ENCODE measurements at places on chromosomes 6 and 20.

DNA sequence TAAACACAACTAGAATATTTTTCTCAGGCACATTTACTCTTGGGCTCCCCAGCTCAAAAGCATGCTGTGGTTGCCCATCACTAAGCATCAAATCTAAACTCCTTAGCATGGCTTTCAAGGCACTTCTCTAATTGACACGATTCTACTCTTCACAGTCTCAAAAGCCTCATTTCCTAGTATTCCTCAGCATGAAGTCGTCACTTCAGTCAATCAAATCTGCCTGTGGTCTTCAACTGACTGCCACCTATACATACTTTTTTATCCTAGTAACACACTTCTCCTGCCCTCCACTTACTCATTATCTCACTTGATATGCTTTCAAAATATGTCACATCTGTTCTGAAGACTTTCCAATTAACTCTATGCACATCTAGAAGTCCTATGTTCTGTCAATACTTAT, 110.3 kb downstream of the TBC1D32 start:
- no peak for DNase-seq

DNA sequence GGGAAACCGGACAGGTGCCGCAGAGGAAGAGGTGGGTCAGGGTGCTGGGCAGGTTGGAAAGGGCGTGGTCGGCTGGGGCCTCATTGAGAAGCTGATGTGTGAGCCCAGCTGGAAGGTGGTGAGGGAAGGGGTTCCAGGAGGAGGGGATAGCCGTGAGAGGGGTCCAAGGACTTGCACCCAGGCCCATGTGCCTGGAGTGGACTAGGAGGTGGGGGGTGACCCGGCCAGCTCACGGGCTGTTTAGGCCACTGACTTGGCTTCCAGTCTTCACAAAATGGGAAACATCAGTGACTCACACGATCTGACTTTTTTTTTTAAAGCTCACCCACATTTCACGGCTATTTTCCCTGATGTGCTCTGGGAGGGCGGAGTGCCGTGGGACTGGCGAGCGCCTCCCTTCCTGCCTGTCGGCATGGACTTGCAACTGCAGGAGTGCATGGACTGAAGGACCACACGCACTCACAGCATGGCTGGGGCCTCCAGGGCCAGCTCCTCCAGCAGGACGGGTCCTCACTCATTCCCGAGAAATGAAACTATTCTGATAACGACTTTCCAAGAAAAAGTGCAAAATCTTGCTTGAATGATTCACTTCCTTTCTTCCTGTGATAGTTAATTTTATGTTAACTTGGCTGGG, 13.5 kb upstream of the PDE10A start:
- no peak for DNase-seq

DNA sequence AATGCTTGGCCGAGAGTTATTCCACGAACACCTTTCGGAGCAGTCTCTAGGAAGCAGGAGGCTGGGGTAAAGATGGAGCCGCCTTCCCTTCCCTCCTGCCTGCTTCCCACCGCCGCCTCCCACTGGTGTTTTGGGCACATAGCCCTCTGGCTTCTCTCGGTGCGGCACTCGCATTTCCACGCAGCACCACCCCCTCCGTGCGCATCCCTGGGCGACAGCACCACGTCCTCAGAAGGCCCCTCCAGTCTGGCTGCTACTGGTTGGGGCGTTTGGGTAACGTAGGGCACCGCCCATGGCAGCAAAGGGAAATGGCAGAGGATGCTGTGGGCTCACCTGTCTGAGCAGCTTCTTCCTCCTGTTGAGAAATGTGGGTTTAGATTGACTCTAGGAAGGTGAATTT, 2.4 kb downstream of the COL20A1 start:
- DNase-seq = no peak

DNA sequence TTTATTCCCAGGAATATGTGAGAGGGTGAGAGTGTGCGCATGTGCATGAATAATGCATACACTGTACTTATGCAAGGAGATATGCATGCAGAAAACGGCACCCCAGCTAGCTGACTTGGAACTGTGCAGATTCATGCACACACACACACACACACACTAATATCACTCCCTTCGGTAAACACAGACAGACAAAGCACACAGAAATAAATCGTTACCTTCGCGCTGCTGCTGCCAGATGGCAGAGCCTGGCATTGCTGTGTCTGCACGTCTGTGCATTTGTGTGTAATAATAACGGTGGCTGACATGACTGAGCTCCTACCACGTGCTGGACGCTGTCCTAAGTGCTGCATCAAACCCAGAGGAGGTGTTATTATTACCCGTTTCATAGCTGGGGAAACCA, 36.8 kb downstream of the PREX1 start:
- DNase-seq = no peak

- no peak for DNase-seq
These were observed 333.0 kb downstream of the RFPL4B start for GRCh38 chr6:112680091-112680490.

DNA sequence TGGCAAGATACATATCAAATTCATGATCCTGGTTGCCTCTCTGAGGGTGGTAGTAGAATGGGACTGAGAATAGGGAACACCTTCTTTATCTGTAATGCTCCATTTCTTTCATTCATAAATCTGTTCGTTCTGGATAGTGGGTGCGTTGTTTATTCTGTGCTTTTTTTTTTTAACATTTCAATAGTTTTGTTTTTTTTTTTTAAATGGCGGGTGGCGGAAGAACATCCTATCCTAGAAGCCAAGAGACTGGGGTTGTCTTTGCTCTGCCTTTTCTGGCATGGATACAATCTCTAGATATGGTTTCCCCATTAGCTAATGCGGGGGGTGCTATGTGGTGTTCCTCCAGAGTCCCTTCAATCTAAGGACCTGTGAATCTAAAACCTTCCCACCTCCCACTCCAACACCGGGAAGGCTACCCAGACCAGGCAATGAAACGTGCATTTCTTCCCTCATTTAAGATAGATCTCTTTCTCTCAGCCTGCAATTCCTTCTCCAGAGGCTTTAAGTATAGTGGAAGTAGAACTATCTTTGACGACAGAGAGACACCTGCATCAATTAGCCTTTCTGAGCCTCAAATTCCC, 883 bp upstream of the CCDC28A start:
- DNase-seq = no peak

DNA sequence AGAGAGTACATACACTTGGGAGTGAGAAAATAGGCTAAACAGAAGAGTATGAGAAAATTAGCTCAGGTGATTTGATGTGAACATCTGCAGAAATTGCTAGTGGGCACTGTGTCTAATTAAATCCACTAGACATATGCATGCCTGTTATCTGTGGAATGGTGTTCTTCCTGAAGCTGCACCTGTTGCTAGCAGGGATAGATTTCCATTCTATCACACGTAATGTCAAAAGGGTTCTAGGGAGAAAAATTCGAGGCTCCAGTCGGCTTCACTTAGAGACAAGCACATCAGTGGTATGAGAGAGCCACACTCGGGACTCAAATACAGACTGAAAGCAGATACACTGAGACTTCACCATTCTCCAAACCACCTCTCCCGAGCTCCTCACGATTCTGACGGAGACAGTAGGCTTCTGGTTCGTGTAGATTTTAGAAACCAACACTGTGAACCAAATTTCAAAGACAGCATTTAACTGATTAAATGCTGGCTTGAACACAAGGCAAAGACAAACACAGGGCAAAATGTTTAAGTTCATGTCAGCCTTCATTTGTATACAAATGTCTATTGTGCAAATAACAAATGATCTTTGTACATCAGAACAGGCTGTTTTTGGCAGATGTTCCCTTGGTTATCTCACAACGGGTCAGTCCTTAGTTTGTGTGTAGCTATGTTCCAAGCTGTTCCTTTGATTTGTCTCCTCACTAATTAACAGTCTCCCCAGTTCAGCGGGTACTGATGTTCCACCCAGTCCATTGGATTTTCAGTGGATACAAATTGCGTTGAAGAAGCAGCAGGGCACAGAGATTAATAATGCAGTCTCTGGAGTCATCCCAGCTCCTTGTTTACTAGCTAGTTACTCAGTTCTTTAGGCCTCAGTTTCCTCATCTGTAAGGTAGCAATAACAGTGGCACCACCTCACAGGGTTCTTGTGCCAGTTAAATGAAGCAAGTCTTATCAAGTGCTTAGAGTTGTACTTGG, 131.0 kb upstream of the IFNGR1 start:
- DNase-seq = no peak

GRCh38 chr6:8881663-8882062, 446.3 kb upstream of the SLC35B3 start:
- no peak for DNase-seq

GRCh38 chr6:21173031-21173430, 420.5 kb upstream of the SOX4 start:
- DNase-seq = no peak

- DNase-seq = no peak
These were observed 374.8 kb downstream of the QKI start for GRCh38 chr6:163789199-163789810.

DNA sequence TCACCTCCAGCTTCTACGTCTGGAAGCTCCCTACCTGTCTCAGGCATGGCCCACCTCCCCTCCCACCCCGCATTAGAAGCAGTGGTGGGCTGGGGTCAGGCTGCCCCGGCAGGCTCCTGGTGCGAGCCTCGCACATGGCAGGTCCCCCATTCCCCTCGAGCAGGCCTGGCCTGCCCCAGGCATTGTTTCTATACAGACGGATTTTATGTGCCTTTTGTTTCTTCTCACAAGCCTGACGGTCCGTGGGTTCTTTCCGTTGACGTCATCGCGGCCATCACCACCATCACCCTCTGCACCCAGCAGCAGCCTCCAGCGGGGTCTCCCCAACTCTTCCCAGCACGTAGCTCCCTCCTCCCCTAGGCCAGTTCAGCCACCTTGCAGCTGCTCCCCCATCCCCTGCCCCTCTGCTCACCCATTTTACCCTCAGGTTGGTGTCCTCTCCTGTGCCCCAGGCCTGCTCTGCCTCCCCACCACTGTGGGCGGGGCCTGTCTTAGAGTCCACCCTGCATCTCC, 4.6 kb downstream of the CST7 start:
- peak; percentile 19 for DNase-seq

DNA sequence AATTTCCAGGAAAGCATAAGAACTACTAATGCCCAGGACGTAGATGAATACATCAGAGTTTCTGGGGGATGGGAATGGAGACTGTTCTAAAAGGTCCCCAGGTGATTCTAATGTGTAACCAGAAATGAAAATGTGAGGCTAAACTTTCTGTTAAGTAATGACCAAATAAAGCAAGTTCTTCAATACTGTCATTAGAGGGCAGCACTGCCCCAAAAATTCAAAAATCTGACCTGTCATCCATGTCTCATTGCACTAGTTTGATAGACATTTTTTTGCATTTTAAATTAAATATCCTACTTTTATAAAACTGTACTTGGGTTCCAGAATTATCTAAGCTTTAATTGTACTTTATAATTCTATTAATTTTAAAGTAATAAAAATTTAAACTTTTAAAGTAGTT, 94.9 kb downstream of the RFX6 start:
- DNase-seq = no peak

DNA sequence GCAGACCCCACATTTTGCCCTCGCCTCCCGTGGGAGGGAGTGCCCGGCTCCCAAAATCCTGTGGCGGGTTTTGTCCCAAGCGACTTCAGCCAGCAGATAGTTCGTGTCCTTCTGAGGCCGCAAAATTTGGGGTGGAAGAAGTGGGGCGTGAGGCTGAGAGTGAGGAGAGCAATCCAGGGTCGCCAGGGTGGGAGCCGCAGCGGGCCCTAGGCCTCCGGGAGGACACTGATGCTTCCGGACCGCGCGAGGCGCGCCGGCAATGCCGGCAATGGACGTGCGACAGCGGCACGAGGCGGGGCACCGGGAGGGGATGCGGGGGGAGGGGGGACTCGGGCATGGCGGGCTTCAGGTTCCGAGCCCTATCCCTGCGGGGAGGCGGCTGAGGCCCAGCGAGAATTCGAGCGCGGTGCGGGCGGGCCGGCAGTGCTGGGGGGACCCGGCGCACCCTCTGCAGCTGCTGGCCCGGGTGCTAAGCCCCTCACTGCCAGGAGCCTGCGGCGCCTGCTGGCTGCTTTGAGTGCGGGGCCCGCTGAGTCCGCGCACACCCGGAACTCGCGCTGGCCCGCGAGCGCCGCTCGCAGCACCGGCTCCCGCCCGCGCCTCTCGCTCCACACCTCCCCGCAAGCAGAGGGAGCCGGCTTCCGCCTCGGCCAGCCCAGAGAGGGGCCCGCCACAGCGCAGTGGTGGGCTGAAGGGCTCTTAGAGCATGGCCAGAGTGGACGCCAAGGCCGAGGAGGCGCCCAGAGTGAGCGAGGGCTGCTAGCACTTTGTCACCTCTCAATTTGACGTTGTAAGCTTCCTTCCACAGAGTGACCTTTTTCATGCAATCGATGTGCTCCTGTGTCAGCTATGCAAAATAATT, 143.8 kb downstream of the LPA start:
- DNase-seq = peak; percentile 30

- no peak for DNase-seq
These were observed 284.5 kb upstream of the CDYL start for GRCh38 chr6:4491501-4492260.

GRCh38 chr6:137216875-137217553, 2.2 kb downstream of the IFNGR1 start:
- no peak for DNase-seq

- no peak for DNase-seq
These were observed 32.0 kb downstream of the PKHD1 start for GRCh38 chr6:52055451-52055850.

GRCh38 chr20:19986419-19986818, 30.7 kb upstream of the NAA20 start:
- no peak for DNase-seq

DNA sequence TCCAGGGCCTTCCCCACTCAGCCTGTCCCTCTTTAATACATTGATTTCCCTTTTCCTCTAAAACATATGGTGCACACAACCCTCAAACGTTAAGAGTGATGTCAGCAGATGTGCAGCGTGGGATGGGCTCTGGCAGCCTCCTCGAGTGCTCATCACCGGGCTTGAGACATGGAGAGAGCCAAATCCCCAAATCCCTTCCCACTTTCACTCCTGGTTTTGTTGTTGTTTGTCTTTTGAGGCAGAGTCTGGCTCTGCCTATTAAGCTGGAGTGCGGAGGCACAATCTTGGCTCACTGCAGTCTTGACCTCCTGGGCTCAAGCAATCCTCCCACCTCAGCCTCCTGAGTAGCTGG, 5.8 kb upstream of the PLTP start:
- no peak for DNase-seq

- no peak for DNase-seq
These were observed 415.5 kb upstream of the MAN1A1 start for GRCh38 chr6:119764927-119765681.

Data from activated CD8-positive, alpha-beta memory T cell treated with anti-CD3 and anti-CD28 coated beads for 1 hour (primary cell).